ENCODE measurements at places on chromosomes 2 and 18.

DNA sequence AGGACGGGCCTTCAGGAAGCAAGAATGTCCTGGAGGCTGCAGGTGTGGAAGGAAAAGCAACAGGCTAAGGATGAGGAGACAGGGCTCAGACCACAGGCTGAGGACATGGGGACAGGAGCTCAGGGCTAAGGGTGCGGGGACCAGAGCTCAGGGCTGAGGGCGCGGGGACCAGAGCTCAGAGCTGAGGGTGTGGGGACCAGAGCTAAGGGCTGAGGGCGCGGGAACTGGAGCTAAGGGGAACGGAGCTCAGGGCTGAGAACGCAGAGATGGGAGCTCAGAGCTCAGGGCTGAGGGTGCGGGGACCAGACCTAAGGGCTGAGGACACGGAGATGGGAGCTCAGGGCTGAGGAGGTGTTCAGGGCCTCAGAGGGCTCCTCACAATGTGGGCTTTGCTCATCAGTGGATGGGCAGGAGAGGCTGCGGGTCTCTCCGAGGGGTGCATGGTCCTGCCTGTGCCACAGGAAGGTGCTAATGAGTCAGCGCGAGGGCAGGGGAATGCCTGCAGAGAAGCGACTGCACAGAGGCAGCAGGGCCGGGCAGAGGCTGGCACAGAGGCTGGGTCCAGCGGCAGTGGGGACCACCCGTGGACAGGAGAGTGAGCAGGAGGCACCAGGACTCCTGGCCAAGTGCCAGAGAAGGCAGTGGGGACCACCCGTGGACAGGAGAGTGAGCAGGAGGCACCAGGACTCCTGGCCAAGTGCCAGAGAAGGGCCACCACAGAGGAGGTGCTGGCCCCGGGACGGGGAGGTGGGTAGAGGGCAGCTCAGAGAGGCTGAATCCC, 271.7 kb downstream of the TWIST2 start:
- DNase-seq: no peak

- no peak for DNase-seq
These were observed 2.8 kb upstream of the LBX2 start for GRCh38 chr2:74502147-74502719.

- DNase-seq: no peak
These were observed 256.7 kb downstream of the ANAPC1 start for GRCh38 chr2:111627256-111627655.

DNA sequence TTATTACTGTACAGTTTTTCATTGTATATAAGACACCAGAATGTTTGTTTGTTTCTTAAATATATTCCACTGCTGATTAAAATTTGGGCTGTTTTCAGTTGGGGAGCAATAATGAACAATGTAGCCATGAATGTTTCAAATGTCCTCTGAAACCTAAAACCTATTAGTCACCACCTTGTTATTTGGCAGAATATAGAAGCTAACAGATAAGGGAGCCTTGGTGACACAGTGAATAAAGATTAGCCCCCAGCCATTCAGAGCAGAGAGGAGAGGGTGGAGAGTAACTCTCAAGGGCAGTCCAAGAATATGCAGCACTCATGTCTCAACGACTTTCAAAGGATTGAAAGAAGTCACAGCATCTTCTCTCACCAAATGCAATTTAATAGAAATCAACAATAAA, 43.1 kb upstream of the ATP8B1 start:
- peak; percentile 77 for DNase-seq
